ENCODE measurements at places on chromosomes 12 and 14. TPM values are rescaled to one million over a fixed set of nuclear protein-coding genes. Genes with fewer than 3 reads are reported as not detected.
A peak's percentile ranks its signal among the peaks of the same experiment; 100 is the strongest.

DNA sequence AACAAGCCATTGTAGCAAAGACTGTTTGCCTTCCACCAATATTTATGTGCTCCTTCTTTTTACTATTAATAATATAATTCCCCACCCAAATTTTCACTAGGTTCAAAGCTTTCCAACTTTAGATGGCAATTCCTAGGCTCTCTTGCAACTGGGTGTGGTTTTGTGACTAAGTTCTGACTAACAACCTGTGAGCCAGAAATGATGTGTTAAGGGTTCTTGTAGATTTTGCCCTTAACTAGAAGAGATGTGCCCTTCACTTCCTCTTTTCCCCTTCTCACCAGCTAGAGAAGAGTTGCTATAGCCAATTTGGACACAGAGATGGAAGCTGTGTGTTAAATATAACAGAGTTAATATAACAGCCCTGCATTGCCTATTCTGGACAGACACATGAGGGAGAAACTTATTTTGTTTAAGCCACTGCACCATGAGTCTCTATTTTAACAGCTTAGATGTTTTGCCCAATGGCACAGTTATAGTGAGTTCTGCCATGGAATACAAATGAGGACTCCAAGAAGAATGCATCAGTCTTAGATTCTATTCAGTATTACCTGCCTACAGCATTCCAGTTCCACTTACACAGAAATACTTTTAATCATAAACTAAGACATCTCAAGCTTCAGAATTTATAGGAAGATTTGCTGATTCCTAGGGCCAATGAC lies 216.2 kb downstream of the DUSP6 start:
- no peak overlapping the region for H3K27ac ChIP-seq
- no peak for DNase-seq

Gene MED6
- 13.9 TPM for total RNA-seq

- H3K27me3 ChIP-seq: no peaks in the 10 kb centered on the region
- H3K4me3 ChIP-seq: no peak overlapping the region
- peaks cover 2% of the 10 kb centered on the region for H3K4me1 ChIP-seq
- H3K27ac ChIP-seq: no peak overlapping the region
- DNase-seq: no peak
These were observed 10.9 kb downstream of the ATP5MC2 start for GRCh38 chr12:53664936-53665335.

Gene DNAI7
- not detected for total RNA-seq

DNA sequence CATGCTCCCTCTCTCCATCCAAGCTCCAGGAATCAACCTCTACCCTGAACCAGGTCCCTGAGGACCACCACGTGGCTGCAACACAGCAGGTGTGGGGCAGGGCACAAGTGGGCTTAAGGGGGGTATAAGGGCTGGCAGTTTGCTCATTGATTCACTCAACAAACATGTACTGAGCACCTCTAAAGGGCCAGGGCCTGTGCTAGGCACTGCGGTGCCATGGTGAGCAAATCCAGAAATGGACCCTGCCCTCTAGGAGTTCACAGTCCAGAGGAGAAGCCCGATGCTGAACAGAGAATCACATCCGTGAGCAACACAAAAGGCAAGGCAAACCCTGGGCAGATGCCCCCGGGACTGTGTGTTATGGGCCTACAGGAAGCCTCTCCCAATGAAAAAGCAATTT lies 6.5 kb upstream of the AQP2 start:
- H3K4me3 ChIP-seq: no peak overlapping the region
- peaks cover 3% of the 10 kb centered on the region for H3K4me1 ChIP-seq
- H3K36me3 ChIP-seq: no peaks in the 10 kb centered on the region
- no peak overlapping the region for H3K27ac ChIP-seq
- DNase-seq: no peak

Gene ACRBP
- 1.5 TPM for total RNA-seq

DNA sequence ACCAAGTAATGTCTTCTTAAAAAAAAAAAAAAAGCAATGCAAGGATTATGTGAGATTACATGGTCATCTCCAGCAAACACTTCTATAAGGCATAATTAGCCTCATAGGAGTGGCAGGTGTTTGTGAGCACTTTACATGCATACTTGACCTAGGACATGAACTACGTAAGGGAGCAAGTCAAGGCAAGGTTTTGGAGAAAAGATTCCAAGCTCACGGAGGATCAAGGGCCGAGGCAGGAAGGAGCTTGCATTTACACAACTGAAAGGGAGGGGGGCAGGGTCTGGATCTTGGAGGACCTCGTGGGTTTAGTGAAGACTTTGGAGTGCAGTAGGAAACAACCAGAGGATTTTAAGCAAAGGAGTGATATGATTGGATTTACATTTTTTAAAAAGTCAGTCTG lies 112.5 kb downstream of the CCER1 start:
- no peaks in the 10 kb centered on the region for H3K36me3 ChIP-seq
- H3K27me3 ChIP-seq: no peaks in the 10 kb centered on the region
- DNase-seq: no peak
- no peak overlapping the region for H3K27ac ChIP-seq

DNA sequence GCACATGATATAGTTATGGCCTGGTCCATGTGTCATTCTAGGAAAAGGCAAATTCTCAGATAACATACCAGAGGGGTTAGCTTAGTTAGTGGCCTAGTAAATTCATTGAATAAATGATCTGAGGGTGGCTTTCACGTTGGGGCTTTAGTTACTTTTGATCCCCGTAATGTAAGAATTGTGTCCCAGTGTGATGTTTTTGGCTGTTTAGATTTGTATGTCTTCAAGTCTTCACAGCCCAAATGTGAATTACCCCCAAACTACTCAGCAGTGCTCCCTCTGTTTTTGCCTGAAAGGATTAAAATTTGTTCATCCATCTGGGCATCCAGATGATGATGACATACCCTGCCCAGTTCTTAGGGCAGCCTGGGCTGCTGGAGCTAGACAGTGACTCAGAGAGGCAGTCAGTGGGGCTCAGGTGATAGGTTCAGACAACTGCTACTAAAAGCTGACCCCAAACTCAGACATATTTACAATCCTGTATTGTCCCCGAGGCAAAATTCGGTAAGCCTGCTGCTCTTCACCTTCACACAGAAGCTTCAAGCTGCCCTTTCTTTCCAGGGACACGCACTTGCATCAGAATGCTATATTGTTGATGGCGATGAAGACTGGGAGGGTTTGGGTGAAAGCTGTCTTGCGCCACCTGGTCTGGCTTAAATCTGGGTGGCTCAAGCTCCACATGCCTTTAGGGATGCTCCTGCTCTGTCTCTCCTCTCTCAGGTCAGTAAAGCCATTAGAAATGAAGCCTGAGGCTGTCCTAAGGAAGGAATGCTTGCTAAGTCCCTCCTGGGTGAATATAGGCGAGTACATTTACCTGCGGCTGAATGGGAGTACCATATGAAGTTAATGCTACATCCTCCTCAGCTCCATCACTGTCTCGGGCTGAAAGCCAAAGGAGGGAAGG lies 10.3 kb downstream of the GPRC5D start:
- no peaks in the 10 kb centered on the region for H3K36me3 ChIP-seq
- H3K4me3 ChIP-seq: no peak overlapping the region
- no peaks in the 10 kb centered on the region for H3K27me3 ChIP-seq
- no peak overlapping the region for H3K27ac ChIP-seq
- DNase-seq: no peak
- H3K4me1 ChIP-seq: no peaks in the 10 kb centered on the region

DNA sequence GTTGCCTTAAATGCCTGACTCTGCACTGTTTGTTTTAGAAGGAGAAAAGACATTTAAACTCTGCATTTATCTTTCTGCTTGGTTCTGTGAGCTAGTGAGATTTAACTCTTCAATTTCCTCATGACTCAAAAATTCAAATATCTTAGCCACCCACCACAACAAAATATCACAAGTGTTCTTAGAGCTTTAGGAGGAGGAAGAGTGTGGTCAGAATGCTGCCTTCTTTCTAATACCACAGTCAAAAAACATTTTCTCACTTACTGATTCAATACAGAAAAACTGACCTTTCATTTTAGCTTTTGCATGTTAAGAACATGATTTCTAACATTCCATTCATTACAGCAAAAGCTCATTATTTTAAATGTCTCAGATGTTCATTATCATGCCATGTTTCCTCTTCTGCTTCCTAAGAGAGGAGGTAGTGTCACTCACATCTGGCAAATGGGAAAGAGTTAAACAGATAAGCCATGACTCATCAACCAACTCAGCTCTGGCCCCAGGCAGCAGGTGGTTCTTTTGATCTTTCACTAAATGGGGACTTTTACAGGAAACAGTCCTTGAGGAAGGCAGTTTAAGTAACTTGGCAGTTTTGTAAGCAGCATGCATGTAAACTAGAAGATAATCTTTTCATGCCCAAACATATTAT lies 56.4 kb upstream of the RNU6-8 start:
- H3K4me3 ChIP-seq: no peak overlapping the region
- DNase-seq: no peak
- peaks cover 5% of the 10 kb centered on the region for H3K4me1 ChIP-seq
- H3K27ac ChIP-seq: no peak overlapping the region
- H3K27me3 ChIP-seq: no peaks in the 10 kb centered on the region
- no peaks in the 10 kb centered on the region for H3K36me3 ChIP-seq

- H3K27me3 ChIP-seq: no peaks in the 10 kb centered on the region
- H3K4me1 ChIP-seq: no peaks in the 10 kb centered on the region
- no peaks in the 10 kb centered on the region for H3K36me3 ChIP-seq
- no peak for DNase-seq
These were observed 57.9 kb downstream of the PDE3A start for GRCh38 chr12:20426191-20426590.

GRCh38 chr12:110050927-110051326 lies 2.6 kb upstream of the C12orf76 start:
- peaks cover 17% of the 10 kb centered on the region for H3K4me1 ChIP-seq
- DNase-seq: no peak
- H3K4me3 ChIP-seq: no peak overlapping the region
- H3K27ac ChIP-seq: no peak overlapping the region
- no peaks in the 10 kb centered on the region for H3K27me3 ChIP-seq

- H3K4me3 ChIP-seq: no peak overlapping the region
- H3K27me3 ChIP-seq: no peaks in the 10 kb centered on the region
- H3K36me3 ChIP-seq: no peaks in the 10 kb centered on the region
These were observed 1351.1 kb downstream of the TMEM121 start for GRCh38 chr14:106877517-106877916.

GRCh38 chr12:122204167-122205052 lies 901 bp downstream of the B3GNT4 start:
- DNase-seq: no peak
- peaks cover 6% of the 10 kb centered on the region for H3K36me3 ChIP-seq
- H3K27ac ChIP-seq: no peak overlapping the region
- no peak overlapping the region for H3K4me3 ChIP-seq
- peaks cover 9% of the 10 kb centered on the region for H3K4me1 ChIP-seq
- H3K27me3 ChIP-seq: peaks cover 4% of the 10 kb centered on the region

GRCh38 chr12:3160081-3160480 lies 82.9 kb downstream of the TSPAN9 start:
- peaks cover 5% of the 10 kb centered on the region for H3K4me1 ChIP-seq

DNA sequence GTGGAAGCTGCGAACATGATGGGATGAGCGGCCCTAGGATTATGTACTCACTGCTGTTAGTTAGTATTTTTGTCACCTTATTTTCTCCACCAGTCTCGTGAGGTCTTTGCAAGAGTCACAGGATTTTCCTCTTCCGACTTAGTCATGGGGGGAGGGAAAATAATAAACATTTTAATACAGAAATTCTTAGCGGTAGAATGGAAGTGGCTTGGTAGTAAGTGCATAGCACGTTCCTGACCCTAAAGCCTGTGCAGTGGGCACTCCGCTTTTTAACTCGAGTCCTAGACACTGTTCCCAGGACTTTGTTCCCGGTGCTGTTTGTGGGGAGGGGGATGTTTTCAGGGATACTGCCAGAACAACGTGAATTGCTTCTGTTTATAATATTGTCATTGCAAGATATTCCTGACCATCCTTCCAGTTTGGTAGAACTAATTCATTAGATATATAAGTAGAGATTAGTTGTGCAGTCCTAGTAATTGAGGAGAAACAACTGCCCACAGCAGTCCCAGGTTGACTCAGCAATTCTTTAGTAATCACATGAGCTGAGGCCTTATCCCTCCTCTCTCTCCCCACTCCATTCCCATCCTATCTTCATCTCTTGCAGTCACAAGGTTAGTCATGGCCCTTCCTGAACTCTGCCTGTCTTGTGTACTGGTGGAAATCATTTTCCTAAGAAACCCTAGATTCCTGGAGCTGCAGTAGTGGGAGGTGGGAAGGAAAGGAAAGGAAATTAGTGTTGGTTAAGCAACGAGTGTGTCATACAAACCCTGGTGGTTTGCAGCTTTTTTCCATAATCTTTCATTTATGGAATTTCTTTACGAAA lies 799 bp downstream of the SLC38A6 start:
- H3K27me3 ChIP-seq: no peaks in the 10 kb centered on the region
- H3K4me3 ChIP-seq: peak overlapping the region; percentile 94
- peaks cover 15% of the 10 kb centered on the region for H3K4me1 ChIP-seq
- H3K36me3 ChIP-seq: no peaks in the 10 kb centered on the region
- H3K27ac ChIP-seq: peak overlapping the region; percentile 91
- no peak for DNase-seq

Gene SLC24A4
- 0.17 TPM for total RNA-seq

Gene GRIP1
- total RNA-seq: 0.33 TPM

- no peak for DNase-seq
- no peaks in the 10 kb centered on the region for H3K36me3 ChIP-seq
- peaks cover 42% of the 10 kb centered on the region for H3K4me1 ChIP-seq
- no peak overlapping the region for H3K4me3 ChIP-seq
- H3K27ac ChIP-seq: no peak overlapping the region
These were observed 41.0 kb downstream of the HSD17B6 start for GRCh38 chr12:56804169-56804568.

GRCh38 chr14:33668066-33668465 lies 282.8 kb downstream of the EGLN3 start:
- no peak for DNase-seq
- no peak overlapping the region for H3K27ac ChIP-seq
- H3K36me3 ChIP-seq: no peaks in the 10 kb centered on the region

DNA sequence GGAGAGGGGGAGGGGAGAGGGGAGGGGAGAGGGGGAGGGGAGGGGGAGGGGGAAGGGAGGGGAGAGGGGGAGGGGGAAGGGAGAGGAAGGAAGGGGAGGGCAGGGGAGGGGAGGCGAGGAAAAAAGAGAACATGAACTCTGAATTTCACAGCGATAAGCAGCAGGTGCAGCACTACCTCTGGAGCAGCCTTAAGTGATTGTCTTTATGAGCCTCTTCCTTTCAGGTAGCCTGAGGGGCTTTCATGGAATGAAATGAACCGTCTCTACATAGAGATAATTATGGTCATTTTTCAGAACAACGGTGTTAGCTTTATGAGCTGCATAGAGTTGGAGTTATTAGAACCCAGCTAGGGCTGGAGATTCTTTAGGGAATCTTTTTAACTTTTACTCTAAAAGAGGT lies 18.1 kb upstream of the PTCSC3 start:
- no peaks in the 10 kb centered on the region for H3K4me1 ChIP-seq
- DNase-seq: no peak
- peaks cover 4% of the 10 kb centered on the region for H3K27me3 ChIP-seq
- no peak overlapping the region for H3K27ac ChIP-seq
